ENCODE measurements at places on chromosomes 6 and 20.

DNA sequence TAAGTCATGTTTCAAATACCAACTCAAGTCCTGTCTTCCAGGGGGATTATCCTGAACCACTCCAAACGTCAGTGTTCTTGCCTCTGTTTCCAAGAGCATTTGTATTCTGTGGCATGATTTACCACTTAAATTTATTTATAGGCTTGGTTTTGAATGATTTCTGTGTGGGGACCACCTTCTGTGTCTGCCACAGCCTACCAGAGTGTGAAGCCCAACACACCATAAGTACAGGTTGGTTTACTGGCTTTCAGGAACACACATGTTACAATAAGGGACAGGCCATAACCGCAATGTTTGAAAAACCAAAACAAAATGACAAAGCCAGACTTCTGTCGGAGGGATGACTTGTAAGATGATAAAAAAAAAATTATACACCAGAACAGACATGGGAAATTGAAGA is 56.5 kb upstream of the MAP3K7 start:
- DNase-seq = no peak

DNA sequence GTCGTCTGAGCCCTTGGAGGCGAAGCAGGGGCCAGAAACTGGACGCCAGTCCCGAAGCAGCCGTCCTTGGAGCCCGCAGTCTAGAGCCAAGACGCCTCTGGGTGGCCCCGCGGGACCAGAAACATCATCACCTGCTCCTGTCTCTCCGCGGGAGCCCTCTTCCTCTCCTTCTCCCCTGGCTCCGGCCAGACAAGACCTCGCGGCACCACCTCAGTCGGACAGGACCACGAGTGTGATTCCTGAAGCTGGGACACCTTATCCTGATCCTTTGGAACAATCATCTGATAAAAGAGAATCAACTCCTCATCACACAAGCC is 416 bp downstream of the RSPH4A start:
- no peak for DNase-seq

DNA sequence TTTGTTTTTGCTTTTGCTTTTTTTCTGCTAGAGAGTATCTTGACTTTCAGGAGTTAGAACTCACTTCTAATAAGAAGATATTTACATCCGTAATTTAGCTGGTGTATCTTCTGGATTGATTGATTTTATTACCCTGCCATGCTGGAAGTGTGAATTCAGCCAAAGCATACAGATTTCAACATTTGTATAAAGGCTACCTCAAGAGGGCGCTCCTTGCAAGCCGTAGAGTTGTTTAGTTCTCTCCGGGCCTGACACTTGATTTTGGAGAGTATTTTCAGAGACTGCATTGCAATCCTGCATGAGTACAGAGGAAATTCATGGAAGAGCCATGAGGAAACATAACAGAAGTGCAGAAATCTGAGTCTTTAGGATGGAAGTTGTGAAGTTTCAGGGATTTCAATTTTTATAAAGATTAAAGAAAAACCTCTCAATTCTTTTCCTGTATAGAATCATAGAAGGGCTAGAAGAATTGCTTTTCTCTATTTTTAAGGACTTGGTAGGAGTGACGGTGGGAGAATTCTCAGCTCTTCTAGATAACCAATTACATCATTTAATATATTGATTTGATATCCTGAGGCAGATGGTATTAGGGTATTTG is 66.7 kb upstream of the TIAM2 start:
- DNase-seq = no peak

DNA sequence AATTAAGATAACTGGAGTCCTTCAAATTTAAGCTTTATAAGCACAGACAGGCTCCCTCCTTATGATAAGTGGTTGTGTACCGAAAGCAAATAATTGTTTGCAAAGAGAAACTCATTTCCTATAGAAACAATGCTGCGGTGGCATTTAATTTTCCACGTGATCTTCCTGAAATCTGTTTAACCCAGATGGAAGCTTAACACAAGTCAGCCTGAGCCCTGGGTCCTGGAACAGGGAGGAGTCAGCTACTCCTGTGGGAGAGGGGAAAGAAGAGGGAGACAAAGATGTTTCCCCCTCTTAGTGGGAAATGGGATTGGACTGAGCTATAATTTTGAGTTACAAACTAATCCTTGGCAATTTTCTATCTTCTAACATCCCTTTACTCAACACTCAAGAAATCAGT is 136.5 kb downstream of the ELOVL4 start:
- DNase-seq = no peak

GRCh38 chr6:7899889-7900213 is 10.7 kb downstream of the TXNDC5 start:
- no peak for DNase-seq

DNA sequence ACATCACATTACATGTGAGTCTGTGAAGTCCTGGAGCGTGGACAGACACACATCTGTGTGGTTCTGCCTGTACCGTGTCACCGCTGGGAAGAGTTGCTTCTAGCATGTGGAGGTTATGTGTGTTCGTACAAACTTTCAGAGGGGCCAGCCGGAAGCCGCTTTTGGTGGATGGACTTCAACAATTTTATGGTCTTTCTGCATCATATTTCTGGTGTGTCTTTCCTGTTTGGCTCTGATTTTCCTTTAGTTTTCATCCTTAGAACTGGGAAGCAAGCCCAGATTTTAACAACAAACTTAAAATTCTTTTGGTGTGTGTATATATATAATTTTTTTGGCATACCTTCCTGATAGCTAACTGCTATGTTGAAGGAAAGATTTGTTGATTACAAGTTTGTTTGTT is 71.2 kb downstream of the TIAM2 start:
- no peak for DNase-seq

DNA sequence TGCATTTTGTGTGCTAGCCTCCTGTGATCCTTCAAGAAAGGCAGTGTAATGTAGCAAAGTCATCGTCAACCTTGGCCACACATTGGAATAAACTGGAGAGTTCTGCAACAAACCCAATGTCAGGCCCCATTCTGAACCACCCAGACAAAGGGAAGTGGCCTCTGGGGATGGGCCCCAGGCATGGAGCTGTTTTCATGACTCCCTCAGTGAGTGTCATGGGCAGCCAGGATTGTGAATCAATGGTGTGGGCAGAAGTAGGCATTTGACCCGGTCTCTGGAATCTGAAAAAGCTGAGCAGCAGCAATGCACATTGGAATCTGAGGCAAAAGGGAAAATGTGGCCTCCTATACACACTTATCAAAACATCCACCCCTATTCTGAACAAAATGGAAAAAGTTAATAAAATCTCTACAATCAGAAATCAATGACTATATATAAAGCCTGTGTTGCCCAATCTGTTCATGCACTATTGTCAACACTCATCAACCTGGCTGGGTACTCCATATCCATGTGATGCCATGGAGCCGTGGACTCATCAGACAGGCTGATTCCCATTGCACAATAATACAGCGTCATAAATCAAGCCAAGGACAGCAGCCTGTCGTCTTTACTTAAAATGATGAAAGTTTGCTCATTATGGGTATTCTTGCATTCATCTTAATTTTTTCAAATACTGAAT is 134.9 kb upstream of the STMND1 start:
- DNase-seq = no peak

DNA sequence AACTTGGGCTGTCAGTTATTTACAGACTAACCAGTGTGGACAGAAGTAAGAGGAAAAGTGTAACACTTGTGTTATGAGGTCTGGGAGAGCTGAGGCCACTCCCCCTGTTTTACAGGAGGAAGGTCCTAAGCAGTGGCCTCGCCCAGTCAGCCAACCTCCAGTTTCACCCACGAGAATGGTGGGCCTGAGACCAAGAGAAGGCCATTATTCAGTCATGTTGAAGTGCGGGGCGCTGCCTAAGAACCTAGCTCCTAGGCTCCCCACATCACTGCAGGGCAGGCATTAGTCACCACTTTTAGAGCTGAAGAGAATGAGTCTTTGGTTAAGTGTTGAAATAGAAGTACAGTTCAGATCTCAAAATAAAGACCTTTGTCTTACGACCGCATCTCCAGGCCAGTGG is 27.9 kb downstream of the CDYL start:
- DNase-seq = no peak

- no peak for DNase-seq
Observed at GRCh38 chr6:32146287-32146686, 5.5 kb downstream of the PRRT1 start.

DNA sequence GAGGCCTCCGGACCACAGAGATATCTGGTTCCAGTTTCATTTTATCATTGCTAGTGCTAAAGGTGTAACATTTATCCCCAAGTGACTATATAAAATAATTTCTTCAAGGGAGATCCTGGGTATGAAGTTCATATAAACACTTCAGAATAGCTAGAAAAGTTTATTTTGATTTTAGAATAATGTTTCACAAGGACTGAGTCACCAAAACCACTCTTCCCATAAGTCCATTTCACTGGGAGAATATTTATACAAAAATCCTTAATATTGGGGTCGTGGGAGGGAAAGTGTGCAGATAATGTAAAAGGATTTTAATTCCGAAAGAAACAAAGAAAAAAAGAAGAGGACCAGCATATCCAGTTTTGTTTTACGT is 128.1 kb downstream of the ISM1 start:
- no peak for DNase-seq

DNA sequence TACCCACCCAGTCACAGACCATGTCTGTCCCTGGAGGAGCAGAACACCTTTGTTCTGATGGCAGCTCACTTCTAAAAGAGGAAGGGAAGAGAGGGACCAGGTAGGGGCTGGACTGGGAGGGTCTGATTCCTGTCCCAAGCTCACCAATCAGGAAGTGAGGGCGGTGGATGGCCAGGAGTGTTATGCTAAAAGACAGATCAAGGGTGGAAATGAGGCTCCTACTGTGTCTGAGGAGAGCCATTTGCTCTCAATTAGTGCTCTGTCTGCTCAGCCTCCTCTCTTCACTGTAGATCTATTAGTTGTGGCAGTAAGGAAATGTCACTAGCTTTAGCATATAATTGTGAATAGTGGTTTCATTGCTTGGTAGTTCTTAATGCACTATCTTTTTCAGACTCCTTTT is 72.5 kb downstream of the ARMC2 start:
- no peak for DNase-seq

DNA sequence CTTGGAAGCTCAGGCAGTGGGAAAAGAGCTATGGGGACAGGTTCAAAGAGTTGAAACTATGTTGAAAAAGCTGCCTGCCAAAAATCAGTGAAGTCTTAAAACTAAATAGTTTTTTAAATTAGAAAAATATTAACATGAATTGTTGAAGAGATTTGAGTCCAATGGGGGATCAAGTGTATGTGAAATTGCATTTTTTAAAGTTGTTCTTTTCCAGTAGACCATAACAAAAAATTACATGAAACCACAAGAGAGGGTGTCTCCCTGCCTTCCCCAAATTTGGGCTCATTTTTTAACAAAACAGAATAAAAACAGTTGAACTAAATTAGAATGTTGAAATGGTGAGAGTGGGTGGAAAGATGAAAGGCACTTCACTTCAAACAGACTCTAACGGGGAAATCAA is 31.5 kb upstream of the COL10A1 start:
- DNase-seq = no peak

Data from AG09309 (cell line).